ENCODE measurements at places on chromosomes 12 and 14.

- DNase-seq = no peak
Measured at GRCh38 chr12:7460375-7461259, 16.7 kb upstream of the CD163L1 start.

GRCh38 chr14:101665478-101666078 is 95.9 kb upstream of the PPP2R5C start:
- DNase-seq = peak; percentile 20

- no peak for DNase-seq
Measured at GRCh38 chr12:48925304-48926011, at the start of gene FKBP11. FKBP11 (minus strand) TSS chr12:48925492; CDS start chr12:48925428, 64 bp downstream.

DNA sequence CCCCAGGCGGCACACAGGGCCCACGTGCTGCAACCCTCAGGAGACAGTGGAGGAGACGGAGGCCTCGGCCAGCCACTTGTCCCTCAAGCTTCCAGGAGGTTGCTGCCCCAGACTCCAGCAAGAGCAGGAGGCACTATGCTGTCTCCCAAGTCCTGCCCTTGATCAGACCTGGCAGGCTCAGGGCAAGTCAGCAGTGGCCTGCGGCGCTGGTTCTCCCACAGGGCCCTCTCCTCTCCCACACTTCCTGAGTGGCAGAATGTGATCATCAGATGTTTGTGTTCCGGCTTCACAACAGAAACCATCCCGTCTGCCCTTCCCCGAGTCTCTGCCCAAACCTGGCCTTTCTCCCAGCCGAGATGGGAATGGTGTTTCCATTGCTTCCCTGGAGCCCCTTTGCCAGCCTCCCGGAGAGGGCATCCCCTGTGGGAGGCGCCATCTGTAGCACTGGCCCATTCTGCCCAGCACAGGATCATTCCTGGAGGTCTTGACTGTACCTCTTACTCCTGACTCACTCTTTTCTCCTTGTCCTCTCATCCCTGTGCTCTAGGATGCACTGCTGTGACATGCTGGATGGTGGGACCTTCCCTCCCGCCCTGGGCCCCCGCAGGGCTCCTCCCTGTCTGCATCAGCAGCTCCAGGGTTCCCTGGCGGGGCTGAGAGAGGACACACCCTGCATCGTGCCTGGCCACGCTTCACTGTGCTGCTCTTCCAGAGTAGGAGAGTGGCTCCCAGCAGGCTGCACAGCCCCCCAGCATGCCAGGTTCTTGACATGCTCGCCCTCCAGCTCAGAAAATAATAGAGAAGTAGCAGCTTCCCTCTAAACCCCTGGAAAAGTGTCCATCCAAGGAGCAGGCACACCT is 114.7 kb upstream of the FKBP4 start:
- no peak for DNase-seq

- DNase-seq = no peak
Measured at GRCh38 chr14:22780105-22780679, 13.7 kb downstream of the OXA1L start.

GRCh38 chr14:90632451-90632850 is 183.8 kb downstream of the TTC7B start:
- no peak for DNase-seq

DNA sequence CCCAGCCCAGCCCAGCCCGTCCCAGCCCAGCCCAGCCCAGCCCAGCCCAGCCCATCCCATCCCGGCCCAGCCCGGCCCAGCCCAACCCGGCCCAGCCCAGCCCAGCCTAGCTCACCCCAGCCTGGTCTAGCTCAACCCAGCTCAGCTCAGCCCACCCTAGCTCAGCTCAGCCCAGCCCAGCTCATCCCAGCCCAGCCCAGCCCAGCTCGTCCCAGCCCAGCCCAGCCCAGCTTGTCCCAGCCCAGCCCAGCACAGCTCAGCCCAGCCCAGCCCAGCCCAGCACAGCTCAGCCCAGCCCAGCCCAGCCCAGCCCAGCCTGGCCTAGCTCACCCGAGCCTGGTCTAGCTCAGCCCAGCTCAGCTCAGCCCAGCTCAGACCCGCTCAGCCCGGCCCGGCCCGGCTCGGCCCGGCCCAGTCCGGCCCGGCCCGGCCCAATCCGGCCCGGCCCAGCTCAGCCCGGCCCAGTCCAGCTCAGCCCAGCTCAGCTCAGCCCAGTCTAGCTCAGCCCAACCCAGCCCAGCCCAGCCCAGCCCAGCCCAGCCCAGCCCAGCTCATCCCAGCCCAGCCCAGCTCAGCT is 184.7 kb downstream of the TMEM121 start:
- no peak for DNase-seq

DNA sequence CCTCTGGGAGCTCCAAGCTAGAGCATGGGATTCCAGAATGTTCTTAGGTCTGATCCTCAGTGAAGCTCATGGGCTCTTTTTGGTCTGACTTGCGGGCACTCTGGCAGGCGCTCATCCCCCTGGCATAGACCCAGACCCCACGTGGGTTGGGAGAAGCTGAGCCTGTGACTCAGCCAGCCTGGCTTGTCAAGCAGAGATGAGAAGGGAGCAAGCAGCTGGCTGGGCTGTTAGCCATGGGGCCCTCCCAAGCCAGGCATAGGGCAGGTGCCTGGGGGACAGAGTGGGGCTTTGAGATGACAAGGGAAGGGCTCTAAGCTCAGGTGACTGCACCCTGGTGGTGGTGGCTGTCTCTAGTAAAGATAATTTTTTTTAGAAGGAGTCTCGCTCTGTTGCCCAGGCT is 80.3 kb upstream of the NOS1 start:
- no peak for DNase-seq

DNA sequence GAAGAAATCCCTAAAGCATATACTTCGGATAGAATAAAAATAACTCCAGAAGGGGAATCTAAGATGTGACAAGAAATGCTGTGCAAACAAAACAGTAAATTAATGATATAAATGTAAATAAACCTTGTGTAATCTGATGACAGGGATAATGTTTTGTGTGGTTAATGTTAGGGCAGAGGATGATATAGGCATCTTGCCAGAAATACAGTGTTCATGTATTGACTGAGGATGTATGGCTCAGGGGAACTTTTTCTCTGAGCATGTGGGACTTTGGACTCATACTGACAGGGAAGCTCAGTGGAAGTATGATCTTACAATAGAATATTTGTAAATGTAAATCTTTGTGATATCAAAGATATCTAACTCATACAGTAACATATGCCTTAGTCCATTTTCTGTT is 420.2 kb downstream of the TMTC2 start:
- DNase-seq = no peak

- DNase-seq = no peak
Measured at GRCh38 chr12:32727237-32727636, 28.5 kb downstream of the YARS2 start.

DNA sequence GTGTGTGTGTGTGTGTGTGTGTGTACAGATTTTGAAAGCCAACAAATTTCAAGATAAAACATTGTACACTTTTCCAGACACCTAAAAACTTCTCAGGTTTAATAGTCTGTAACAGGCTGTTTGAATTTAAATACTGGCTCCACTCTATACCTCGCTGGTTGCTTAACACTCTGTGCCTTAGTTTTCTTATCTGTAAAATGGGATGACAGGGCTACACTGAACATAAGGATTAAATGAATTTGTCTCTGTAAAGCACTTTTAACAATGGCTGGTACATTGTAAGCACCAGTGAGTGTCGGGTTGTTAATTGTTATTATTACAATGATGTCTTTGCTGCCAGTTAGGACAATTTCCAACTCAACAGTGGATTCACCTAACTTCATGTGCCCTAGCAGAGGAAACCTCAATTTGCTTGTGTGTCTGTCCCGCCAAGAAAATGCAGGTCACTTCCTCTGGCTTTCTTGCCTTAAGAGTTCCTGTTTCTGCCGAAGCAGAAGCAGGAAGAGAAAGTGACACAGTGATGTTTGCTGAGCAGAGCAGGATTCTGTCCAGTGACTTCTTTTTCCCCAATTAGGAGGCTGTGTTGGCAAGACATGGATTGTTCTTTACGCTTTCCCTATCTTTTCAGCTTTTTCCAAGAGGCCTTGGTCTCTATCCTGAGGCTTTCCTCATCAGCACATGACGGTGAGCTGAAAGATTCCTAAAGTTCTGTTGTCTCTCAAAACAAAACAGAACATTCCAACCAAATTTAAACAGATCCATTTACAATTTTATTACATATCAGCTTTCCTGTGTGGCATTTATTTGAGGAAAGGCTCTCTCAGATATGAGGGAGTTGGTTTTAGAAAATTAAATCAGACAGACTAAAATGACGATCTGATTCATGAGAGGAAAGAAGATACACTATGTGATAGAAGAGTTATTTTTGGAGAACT is 154.1 kb upstream of the ATP2B1 start:
- DNase-seq = no peak

DNA sequence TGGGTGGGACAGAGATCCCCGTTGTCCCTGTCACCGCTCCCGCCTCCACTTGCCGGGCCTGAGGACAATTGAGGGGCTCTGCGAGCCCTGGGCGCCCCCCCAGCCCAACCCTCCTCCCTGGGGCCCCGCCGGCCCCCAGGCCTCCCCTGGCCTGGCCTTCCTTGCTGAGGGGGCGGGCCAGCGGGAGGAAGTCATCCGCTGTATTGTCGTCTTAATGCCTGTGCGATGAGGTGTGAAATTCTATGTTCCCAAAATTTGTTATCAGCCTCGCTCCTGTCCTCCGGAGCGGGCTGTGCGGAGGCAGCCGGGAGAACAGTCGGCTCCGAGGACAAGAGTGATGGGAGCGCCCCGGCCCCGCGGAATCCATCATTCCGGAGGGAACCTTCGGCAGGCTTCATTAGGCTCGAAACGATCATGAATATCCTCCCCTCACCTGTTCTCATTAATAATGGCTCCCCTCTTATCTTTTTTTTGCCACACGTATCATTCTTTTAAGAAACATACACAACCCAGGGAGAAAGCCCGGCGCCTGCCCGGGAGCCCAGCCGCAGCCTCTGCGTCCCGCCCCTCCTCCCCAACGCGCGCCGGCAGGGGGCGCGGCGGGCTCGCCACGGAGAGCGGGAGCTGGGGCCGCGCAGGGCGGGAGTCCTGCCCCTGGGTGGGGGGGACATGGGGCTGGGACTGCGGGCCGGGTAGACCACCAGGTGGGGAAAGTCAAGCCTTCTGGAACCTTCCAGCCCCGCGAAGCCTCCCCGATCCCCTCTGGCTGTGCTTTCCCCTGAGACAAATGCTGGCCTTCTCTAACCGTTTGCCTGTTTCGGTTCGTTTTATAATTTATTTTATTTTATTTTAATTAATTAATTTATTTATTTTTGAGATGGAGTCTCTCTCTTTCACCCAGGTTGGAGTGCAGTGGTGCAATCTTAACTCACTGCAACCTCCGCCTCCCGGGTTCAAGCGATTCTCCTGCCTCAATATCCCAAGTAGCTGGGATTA is 17.1 kb upstream of the DLK1 start:
- DNase-seq = no peak

- DNase-seq = no peak
Measured at GRCh38 chr12:121712190-121712460, 427 bp upstream of the TMEM120B start.

- no peak for DNase-seq
Measured at GRCh38 chr14:54424479-54424901, 16.7 kb downstream of the CNIH1 start.

DNA sequence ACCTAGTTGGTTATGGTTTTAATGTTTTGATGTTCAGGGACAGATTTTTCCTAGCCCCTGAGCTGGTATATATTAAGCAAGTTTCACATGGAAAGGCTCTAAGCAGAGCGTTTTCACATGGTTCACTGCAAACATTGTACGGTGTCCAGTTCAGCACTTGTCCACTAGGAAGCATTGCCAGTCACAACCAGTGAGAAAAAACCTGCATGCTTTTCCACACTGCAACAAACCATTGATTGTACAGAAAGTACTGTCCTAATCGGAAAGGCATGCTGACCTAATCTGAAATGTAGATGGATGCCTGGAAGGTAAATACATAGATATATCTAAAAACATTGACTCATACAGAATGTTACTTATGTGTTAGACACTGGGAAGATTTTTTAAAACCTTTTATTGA is 25.0 kb upstream of the NPAS3 start:
- DNase-seq = no peak

- no peak for DNase-seq
Measured at GRCh38 chr14:64937821-64938193, 4.7 kb downstream of the GPX2 start.

- DNase-seq = no peak
Measured at GRCh38 chr12:28629691-28630090, 439.4 kb downstream of the CCDC91 start.

- no peak for DNase-seq
Measured at GRCh38 chr12:109734219-109735000, 20.8 kb downstream of the FAM222A start.

GRCh38 chr12:21607701-21608100 is 3.1 kb upstream of the GYS2 start:
- no peak for DNase-seq

GRCh38 chr14:68424443-68425172 is 368.3 kb downstream of the ZFP36L1 start:
- DNase-seq = no peak

DNA sequence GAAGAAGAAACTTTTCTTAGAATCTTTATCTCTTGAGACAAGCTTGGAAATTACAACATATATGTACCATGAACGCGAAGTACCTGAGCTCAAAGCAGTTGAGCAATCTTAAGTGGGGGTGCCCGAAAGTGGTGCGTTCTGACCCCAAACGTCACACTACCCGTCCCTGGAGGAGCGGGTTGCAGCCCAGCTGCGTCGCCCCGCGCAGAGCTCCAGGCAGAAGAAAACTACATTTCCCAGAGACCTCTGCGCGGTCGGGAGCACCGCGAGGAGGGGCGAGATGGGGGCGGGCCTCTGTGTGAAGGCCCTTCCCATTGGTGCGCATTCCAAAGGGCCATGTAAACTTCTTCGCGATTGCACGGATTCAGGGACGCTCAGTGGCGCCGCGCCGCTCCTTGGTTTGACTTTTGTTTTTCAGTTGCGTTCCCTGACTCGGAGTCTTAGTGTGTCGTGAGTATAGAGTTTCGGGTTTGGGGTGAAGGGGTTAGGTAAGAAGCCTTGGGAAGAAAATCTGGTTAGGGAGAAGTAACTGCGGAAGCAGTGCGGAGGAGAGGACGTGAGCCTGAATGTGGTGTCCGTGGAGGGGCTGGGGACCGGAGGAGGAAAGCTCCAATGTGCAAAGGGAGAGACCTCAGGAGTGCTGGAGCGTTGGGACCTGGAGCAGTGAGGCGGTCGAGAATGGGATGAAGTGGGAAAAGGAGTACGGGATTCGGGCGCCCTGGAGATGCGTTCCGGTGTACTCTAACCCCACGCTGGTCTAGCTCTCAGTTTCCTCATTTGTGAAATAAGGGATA is at the start of gene CCDC77:
CCDC77 (plus strand) TSS at position 410 of the 794 bp plus-strand sequence. CDS start 7,740 bp downstream, outside the sequence.
- peak; percentile 75 for DNase-seq

DNA sequence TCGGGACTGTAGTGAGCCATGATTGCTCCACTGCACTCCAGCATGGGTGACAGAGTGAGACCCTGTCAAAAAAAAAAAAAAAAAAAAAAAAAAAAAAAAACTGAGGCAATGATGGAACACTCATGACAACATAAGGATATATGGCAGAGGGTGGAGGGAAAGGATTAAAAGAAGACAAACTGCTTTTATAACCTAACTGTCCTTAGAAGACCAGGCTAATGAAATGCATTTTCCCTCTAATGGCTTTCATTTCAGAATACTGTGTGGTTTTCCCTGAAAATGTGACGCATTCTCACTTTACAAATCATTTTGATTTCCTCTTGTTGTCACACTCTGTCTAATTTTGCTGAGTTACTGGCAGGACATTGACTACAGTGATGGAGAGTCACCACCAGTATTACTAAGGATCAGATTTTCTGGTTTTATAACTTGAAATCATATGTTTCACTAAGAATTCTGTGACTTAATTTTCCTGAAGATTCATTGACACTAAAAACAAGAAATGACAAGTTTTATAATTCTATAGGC is 137.6 kb upstream of the SSTR1 start:
- DNase-seq = no peak
